ENCODE measurements at places on chromosomes 4 and X.

GRCh38 chr4:89072921-89073320, 15.9 kb upstream of the FAM13A start:
- DNase-seq = no peak

- DNase-seq = no peak
These were observed 942.3 kb upstream of the SLIT2 start for GRCh38 chr4:19309378-19309777.

- no peak for DNase-seq
These were observed 1.1 kb downstream of the ZFYVE28 start for GRCh38 chr4:2417226-2417764.

DNA sequence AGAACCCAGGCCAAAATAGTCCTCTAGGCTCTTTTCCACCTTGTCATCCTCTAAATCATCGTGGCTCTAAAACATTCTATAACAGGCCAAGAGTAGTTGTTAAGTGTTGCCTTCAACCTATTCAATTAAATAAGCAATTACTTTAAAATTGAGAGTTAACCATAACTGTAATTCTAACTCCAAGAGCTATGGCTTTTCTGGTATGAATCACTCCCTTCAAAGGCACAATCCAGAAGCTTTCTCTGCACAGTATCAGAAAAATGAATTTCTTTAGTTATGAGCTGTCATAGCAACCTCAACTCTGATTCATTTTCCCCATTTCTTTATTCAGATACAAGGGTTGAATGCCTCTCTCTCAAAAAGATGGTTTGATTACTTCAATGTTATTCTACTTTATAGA, 21.7 kb downstream of the INPP4B start:
- DNase-seq = no peak

DNA sequence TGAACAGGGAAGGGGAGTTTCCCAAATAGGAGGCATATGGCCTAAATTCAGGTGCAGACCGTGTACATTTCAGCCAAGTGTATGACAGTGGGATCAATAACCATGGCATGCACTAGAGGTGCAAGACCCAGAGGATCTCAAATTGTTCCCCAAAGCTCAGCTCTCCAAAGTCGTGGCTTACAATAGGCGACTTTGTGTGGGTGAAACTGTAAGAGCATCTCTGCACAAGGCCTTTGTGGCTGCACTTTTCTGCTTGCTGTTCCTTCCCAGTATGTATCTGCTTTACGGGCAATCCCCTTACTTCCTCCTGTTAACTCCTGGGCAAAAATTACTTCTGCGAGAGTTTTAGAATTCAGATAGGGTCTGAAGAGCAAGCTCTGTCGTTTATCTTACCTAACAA, 518.3 kb upstream of the ZFP42 start:
- DNase-seq = no peak

GRCh38 chrX:71632923-71633657, 14.8 kb upstream of the CXCR3 start:
- DNase-seq = no peak

Measured in activated effector memory CD4-positive, alpha-beta T cell treated with Interleukin-2 at 50 U/mL for 16 hours (primary cell).